Melanocyte of skin (primary cell): ENCODE measurements at places on chromosomes 1 and 21. TPM values are rescaled to one million over a fixed set of nuclear protein-coding genes. Genes with fewer than 3 reads are reported as not detected.

The NTNG1 gene
- 1.0 and 12.0 TPM in 2 replicates for total RNA-seq

The CFHR1 gene
- not detected in 2 replicates for total RNA-seq

The PYHIN1 gene
- total RNA-seq: 6.0 and 10.3 TPM in 2 replicates

The SERPINC1 gene
- total RNA-seq: 0.15 and 0.33 TPM in 2 replicates

The A3GALT2 gene
- not detected in 2 replicates for total RNA-seq

The SNIP1 gene
- total RNA-seq: 8.5 and 9.3 TPM in 2 replicates
